ENCODE measurements at places on chromosomes 6 and 20.

GRCh38 chr20:21632031-21632734, 73.3 kb upstream of the PAX1 start:
- no peak for DNase-seq

DNA sequence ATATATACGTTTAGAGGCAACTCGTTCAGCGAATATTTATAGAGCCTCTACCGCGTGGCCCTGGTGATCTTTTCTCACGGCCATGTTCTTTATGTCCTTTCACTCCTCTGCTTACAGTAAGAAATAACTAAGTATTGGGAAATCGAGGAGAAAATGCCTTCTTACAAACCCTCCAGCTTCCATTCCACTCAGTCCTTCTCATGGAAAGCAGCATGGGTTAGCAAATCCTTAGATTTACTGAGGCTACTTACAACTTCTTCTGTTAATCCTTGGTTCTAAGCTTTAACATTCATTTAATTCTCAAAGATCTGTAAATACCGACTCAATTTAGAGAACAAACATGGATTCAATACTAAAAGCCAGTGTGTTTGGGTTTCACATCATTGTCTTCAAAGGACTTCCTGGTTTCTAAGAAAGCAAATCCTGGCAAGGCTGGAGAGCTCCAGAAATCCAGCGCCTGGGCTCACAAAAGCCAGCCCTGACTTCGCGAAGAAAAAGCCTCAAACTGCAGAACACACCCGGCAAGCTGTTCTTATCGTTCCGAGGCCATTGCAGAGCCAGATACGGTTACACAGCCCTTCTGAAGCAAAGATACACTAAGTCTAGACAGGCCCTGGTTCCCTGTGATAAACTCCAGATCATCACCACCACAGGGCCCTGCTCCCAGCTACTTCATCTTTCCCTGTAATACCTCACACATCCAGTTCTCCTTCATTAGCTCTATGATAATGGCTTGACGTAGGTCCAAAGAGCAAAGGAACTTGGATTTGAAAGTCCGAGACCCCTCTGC, 19.2 kb downstream of the AGPAT4 start:
- peak; percentile 91 for DNase-seq

- no peak for DNase-seq
Measured at GRCh38 chr20:1526310-1526709, 31.2 kb downstream of the SIRPD start.

DNA sequence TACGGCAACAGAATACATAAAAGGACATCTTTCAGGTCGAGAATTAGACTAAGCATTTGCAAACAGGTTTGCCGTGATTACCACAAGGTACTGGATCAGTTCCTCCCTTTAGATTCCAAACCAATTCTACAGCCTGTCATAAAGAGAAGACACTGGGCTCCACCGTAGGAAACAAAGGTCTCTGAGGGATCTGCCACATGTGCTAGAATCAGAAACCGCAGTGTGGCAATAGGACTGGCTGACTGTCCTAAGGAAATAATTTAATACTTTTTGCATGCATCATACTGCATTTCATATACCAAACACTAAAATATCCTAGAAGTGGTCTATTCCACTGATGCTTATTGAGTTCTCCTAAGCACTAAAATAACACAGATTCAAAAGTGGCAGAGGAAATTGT, 59.2 kb downstream of the POPDC3 start:
- no peak for DNase-seq

DNA sequence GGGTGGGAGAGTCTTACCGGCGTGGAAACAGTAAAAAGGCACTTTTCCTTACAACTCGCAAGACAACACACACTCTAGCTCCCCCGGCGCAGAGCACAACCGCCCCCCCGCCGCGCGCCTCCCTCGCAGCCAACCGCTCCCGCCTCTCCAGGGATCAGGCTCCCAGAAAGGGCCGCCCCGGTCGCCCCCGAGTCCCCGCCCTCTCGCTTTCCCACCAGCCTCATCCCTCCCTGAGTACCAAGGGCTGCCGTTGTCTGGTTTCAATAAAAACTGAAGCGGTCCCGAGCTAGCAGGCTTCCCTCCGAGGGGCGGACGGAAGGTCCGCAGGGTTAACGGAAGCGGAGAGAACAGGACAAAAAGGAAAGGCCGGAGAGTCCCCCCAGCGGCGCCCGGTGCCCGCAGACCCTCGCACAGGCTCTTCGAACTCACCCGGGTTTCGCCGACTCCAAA, 804 bp downstream of the ELOVL5 start:
- DNase-seq: peak; percentile 84

- no peak for DNase-seq
Measured at GRCh38 chr20:38551056-38551626, 29.9 kb upstream of the ADIG start.

DNA sequence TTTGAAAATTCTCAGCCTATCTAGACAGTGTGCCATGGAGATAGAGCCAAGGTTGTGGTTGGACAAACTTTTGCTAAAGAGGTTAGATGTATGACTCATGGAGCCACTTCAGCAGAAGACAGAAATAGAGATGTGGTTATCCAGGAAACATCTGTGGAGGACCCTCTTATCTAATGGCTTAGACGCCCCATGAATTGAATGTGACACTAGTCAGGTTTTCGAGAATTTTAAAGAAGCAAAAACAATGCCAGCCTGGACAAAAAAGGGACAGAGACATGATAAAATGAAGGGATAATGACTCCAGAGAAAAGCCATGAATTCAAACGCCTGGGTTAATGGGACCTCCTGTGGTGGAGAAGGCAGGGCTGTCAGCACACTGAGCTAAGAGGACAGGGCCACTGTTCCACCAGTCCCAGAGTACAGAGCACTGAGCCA, 280.5 kb downstream of the CLVS2 start:
- no peak for DNase-seq

DNA sequence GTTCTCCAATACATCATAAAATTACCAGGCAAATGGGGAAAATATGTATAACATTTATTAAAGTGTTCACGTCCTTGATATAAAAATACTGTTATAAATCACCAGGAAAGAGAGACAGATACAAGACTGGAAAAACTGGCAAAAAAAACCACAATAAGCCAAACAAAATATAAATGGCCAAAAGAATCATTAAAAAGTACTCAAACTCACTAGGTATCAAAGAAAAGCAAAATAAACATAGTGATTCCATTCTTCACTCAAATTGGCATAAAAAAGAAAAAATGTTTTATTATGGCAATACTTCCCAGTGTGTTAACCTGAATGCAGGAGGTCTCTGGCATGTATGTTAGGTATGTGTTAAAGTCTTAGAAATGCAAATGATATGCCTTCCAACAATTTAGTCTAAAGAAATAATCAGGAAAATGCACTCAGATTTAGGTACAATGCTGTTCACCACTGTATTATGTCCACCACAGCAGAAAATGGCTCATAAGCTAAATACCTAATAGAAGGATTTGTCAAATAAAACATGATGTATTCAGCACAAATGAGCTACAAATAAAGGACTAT, 21.4 kb downstream of the SLC23A2 start:
- no peak for DNase-seq

DNA sequence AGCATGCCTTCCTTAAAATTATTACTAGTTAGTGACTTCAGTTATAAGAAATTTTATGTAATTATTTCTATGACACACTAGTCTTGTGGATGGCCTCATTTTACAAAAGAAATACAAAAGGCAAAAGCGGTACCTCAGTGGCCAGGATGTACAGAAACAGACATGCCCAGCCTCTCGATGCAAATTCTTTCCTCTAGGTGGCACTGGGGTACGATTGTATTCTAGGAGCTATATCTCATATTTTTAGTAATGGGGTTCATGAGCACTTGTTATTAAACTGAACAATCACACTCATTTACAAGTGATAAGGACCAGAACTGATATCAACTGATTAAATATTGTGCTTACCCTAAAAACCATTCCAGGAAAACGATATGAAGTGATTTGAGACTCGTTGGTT, 59.8 kb downstream of the SOD2 start:
- DNase-seq: peak; percentile 4

- DNase-seq: no peak
Measured at GRCh38 chr20:13130707-13131103, 90.4 kb upstream of the ISM1 start.

DNA sequence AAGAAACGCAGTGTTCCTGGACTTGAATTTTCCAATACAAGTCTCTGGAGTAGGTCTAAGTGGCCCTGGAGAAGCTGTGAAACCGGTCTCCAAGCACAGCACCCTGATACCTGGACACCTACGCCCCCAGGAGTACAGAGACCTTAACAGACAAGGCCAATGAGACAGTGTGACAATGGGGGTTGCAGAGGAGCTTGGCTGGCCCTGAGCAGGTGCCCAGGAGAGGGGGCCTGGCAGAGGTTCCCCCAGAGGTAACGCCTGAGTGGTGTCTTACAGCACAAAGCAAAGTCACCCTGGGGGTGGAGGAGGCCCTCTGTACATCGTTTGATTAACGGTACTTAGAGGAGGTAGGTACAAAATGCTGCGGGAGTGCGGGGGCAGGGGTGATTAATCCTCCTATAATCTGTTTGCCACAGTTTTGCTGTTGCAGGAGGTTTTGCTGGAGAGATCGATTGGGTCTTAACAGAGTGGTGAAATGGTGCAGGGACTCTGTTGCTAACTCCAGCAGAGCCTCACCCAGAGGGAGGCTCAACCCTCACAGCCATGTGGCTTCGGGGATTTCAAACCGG, 37.3 kb upstream of the APCDD1L start:
- DNase-seq: no peak

DNA sequence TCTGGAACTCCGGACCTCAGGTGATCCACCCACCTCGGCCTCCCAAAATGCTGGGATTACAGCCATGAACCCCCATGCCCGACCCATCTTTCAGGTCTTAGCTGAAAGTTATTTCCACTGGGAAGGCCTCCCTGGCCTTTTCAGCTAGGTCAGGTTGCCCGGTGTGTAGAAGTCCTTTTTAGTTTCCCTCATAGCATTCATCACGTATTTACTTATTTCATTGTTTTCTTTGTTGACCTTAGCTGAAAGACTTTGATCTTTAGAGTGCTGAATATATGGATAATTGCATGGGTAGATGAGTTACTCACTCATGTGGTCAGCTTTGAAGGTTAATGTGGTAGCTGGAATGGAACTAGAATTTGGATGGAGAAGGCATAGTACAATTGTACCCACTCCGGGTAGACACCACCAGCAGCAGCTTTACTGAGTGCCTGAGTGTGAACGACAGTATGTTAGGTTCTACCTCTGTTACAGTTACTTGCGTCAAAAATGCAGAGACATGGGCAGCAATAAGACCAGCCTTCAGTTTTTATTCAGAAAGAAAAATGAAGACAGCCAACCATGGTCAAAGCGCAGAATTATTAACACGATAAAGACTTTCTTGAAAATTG, 9.1 kb downstream of the KIZ start:
- no peak for DNase-seq

- no peak for DNase-seq
Measured at GRCh38 chr6:121670511-121670910, 235.1 kb downstream of the GJA1 start.

- DNase-seq: peak; percentile 70
Measured at GRCh38 chr6:32825966-32826365, 9.2 kb upstream of the HLA-DOB start.

DNA sequence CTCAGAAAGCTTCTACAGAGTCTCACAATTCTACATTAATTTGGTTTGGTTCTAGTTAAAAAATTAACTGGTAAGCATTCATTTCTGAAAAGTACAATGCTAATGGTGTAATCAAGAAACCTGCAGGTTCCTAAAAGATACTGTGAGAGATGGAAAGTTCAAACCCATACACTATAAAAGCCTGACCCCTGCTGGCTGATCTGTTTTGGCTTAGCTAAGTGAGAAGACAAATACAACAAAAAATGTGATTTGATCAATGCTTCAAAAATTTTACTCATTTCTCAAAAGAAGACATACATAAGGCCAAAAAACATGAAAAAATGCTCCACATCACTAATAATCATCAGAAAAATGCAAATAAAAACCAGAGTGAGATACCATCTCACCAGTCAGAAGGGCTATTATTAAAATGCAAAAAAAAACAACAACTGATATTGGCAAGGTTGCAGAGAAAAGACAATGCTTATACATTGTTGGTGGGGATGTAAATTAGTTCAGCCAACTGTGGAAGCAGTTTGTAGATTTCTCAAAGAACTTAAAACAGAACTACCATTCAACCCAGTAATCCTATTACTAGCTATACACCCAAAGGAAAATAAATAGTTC, 102.8 kb downstream of the MOXD1 start:
- peak; percentile 56 for DNase-seq

- peak; percentile 30 for DNase-seq
Measured at GRCh38 chr6:117676577-117677218, 1.4 kb downstream of the NUS1 start.

Measured in mesenchymal stem cell (in vitro differentiated cells and primary cell).